NCI-H446 treated with DMSO at 0.1 percent for 48 hours (cell line): ENCODE measurements at places on chromosomes 4 and X.

GRCh38 chr4:27844376-27844775 is 983.7 kb downstream of the STIM2 start:
- DNase-seq: no peak

DNA sequence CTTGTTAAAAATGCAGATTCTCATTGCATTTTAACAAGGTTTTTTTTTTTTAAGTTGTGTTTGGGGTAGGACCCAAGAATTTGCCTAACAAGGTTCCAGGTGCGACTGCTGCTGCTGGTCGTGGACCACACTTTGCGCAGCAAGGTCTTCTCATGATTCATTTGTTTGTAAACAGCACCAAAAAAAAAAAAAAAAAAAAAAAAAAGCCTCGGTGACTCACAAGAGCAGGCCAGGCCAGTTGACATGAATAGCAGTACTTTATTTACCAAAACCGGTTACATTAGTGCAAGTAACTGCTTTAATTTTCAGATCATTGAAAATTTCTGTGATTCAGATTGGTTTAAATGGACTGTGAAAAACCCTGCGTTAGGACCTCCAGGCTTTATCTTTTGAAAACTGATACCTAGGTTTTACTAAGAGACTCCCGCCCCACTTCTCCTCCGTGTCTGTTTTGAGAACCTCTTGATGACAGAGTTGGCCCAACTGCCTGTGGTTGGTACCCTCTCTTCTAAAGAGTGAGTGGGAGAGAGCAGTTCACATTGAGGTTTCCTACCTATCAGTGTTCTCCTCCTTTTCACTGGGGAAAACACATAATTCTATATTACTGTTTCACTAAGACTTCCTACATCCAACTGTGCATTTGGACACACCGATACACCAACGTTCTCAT is 86.2 kb downstream of the PHEX start:
- no peak for DNase-seq

- DNase-seq: no peak
Measured at GRCh38 chrX:40145001-40145922, 47.5 kb upstream of the BCOR start.

GRCh38 chr4:57320217-57320616 is 210.0 kb upstream of the IGFBP7 start:
- DNase-seq: no peak

- DNase-seq: no peak
Measured at GRCh38 chrX:134013524-134013923, 28.1 kb upstream of the GPC3 start.

DNA sequence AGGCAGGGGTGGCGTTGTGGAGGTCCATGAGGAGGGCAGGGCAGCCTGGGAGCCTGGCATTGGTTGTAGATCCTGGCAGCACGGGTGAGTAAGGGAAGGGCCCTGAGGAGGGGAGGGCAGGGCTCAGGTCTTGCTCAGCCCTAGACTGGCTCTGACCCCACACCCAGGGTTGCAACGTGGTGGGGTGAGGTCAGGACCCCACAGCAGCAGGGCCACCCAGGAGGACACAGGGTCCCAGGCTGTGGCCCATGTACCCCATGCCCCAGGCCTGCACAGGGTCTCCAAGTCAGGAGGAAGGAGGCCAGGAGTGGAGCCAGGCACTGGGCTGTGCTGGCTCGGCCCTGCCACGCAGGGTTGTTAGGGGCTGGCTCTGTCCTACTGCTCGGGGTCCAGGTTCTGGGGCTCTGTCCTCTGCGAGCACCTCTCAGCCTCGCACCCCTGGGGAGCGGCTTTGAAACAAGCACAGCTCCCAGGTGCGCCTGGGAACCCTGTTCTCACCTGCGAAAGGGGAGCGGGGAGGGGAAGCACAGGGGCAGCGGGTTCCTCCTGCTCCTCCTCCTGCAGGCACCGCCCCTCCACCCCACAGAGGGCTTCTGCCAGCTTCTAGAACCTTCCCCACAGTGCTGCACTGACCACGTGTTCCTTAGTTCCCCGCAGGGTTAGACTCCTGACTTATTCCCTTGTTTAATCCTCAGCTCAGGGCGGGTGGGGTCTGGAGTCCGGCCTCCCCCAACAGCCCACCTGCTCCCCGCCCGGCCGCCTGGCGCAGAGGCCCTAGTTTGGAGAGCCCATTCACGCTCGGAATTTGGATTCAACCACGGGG is 20.4 kb downstream of the MSANTD1 start:
- DNase-seq: no peak

DNA sequence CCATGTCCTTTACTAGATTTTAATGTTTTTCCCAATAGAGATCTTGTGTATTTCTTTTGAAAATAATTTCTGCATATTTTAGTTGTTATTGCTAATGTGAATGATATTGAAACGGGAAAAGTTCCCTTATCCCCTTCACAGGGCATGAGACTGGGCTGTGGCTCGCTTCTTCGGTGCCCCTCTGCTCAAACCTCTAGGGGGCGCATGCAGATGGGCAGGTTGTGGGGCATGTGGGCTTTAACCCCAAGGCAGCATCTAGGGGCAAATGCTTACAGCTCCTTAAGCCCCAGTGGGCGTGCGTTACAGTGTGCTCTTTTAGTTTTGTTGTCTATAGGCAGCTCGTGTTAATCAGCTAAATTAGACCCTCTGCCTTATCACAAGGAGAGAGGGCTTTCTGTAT is 194.7 kb downstream of the OPHN1 start:
- no peak for DNase-seq

DNA sequence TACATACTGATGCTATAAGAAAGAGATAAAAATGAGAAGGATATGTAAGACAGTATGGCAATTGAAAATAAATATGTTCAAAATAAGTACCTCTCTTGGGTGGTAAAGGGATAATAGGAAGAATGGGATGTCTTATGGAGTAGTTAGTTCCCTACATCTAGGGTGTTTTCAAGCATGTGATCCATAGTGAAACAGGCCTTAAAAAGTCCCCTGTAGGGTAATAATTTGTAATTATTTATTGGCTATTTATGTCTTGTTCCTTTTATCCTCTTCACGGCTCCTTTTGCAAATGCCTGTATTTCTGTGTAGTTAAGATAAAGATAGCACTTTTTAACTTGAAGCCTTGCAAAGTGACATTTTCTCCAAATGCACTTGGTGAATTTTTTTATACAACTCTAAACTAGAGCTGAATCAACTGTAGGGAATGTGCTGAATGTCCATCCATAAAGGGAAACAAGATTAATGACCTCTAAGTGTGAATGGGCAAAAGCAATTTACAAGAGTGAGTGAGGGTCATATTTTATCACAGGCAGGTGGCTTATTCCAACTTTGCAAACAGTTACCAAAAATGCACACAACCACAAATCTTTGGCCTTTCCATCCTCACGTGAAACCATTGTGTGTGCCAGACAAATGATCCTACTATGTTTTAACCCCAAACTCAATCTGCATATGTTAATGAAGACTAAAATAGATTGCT is 299.0 kb downstream of the KCNIP4 start:
- DNase-seq: no peak

GRCh38 chrX:11429538-11430085 is 136.4 kb downstream of the AMELX start:
- no peak for DNase-seq

DNA sequence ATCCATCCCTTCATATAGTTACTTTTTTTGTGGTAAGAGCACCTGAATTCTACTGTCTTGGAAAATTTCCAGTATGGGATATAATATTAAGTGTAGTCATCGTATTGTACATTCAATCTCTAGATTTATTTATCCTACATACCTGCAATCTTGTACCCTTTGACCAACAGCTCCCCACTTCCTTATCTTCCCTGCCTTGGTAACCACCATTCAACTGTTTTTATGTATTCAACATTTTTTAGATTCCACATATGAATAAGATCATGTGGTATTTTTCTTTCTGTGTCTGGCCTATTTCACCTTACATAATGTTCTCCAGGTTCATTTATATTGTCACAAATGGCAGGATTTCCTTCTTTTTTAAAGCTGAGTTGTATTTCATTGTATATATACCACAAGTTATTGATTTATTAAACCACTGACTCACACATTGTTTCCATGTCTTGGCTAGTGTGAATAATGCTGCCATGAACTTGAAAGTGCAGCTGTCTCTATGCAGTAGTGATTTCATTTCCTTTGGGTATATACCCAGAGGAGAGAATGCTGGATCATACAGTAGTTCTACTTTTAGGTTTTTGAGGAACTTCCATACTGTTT is 572.5 kb downstream of the MAGEB5 start:
- no peak for DNase-seq

DNA sequence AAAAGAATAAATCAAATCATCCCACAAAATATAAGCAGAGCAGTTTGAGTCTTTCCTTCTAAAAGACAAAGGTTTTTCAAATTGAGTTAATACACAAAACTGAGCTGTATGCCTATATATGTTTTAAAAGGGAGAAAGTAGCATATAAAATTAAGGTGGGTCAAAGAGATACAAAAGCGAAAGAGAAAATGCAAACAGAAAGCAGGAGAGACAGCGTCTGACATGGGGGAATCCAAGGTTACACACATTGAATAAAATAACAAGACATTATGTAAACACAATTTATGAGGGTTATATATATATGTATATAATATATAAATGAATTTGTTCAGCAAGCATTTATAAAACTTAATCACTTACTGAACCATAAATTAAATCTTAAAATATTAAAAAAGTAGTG is 276.1 kb upstream of the LCORL start:
- DNase-seq: no peak

GRCh38 chr4:48620093-48620492 is 130.0 kb downstream of the ZAR1 start:
- DNase-seq: no peak

GRCh38 chr4:17805580-17806155 is 4.9 kb downstream of the DCAF16 start:
- DNase-seq: no peak

DNA sequence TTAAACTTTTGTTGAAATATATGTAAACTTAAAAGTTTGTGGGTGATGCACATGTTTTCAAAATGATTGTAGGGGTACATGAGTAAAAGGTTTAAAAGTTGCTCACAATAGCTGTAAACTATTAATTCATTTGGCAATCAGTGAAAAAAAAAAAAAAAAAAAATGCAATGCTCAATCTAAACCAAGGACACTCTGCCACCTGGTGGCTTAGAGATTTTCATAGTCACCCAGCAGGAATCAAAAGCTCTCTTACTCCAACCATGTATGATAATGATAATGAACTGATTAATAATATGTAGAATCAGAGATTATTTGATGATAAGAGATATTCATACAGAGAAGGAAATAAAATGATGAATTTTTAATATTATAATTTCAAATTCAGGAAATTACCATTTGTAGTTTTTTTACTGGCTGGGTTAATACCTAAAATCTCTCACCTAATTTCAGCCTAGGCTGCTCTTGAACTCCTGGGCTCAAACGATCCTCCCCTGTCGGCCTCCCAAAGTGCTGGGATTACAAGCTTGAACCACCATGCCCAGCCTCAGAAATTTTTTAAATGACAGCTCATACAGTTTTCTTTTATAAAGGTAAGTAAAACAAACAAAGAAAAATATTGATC is 46.9 kb upstream of the SLC25A4 start:
- DNase-seq: peak; percentile 24

DNA sequence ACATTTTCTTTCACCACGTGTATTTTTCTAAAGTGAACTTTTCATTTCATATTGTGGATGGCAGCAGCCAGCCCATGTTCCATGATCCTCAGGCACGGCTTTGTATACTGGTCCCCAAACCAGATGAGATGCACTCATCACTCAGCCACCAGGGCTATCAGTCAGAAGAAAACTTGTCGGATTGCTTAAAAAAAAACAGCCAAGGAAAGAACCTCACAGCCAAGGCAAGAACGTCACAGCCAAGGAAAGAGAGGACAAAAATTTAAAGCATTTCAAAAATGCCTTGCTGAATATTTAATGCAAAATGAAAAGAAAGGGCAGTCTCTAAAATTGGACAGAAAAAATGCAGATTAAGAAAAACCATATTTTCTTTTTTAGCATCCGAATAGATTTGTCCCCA is 333.3 kb downstream of the PDGFC start:
- DNase-seq: peak; percentile 6

- DNase-seq: peak; percentile 48
Measured at GRCh38 chrX:44474410-44474809, 68.2 kb downstream of the FUNDC1 start.

- DNase-seq: no peak
Measured at GRCh38 chr4:145567516-145567915, 51.7 kb upstream of the MMAA start.

GRCh38 chr4:16896881-16897750 is 1.3 kb downstream of the LDB2 start:
- DNase-seq: no peak

GRCh38 chr4:53614591-53614990 is 23.3 kb upstream of the LNX1 start:
- DNase-seq: no peak

GRCh38 chr4:185203486-185204237 is at the start of gene CFAP97:
CFAP97 (minus strand) TSS chr4:185204000; CDS start chr4:185191196, 12,804 bp downstream.
- DNase-seq: peak; percentile 77

DNA sequence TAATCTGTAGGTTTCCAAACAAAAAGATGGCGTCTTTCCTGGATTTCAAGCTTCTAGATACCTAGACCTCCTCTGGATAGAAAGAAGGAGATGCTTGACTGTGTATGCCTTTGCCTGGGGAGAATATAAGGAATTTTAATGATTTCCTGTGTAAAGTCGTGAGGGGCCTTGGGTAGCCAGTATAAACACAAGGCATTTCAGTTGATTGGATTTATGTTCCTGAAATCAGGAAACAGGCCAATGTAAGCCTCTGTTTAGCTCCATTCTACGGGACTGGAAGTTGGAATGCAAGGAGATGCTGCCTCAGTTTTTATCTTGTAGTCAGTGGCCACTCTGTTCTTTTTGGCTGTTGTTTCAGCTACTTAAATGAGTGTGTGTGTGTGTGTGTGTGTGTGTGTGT is 137.2 kb downstream of the GUCY2F start:
- no peak for DNase-seq

- DNase-seq: no peak
Measured at GRCh38 chr4:140725556-140725955, 30.6 kb downstream of the TBC1D9 start.

DNA sequence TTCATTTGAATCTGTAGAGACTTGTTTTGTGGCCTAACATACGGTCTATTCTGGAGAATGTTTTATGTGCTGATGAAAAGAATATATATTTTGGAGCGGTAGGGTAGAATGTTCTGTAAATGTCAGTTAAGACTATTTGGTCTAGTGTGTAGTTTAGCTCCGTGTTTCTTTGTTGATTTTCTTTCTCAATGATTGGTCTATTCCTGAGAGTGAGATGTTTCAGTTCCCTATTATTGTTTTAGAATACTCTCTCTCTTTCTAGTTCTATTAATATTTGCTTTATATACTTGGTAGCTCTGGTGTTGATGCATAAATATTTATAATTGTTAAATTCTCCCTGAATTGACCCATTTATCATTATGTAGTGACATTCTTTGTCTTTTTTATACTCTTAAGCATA is 236.5 kb downstream of the GLUD2 start:
- no peak for DNase-seq

GRCh38 chr4:37651781-37652377 is 34.3 kb downstream of the RELL1 start:
- DNase-seq: no peak

- no peak for DNase-seq
Measured at GRCh38 chr4:95939141-95939540, 99.2 kb downstream of the PDHA2 start.

GRCh38 chr4:86521373-86521969 is 72.6 kb upstream of the PTPN13 start:
- no peak for DNase-seq

- DNase-seq: no peak
Measured at GRCh38 chr4:119116925-119117900, 18.4 kb upstream of the MYOZ2 start.
